Large intestine (tissue), 12 donors: ENCODE measurements at places on chromosomes 1 and 21. TPM values are rescaled to one million over a fixed set of nuclear protein-coding genes. Genes with fewer than 3 reads are reported as not detected.

Gene DOCK7
- 29.8 TPM for polyA plus RNA-seq

DNA sequence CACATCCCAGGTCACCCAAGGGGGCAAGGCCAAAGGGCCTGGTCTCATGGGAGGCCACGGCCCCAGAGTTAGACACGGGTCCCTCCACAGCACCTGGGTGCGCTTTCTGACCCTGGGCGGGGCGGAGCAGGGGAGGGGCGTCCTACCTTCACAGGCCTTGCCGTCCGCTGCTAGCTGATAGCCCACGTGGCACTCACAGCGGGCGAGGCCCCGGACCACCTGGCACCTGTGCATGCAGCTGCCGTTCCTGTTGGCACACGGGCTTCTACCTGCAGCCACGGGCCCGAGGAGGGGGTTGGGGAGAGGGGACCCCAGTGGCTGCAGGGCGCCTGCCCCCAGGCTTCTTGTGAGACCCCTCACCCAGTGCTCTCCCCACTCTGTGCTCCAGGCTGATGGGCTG lies 59.9 kb downstream of the ARHGEF16 start:
- DNase-seq = no peak

Gene CD1B
- polyA plus RNA-seq = not detected

Gene GPR61
- polyA plus RNA-seq = 0.93 TPM

- DNase-seq = no peak
These were observed 40.9 kb downstream of the ALPL start for GRCh38 chr1:21550097-21550496.

Gene PBX1
- polyA plus RNA-seq = 60.8 TPM

- no peak for DNase-seq
These were observed 27.2 kb downstream of the TENT5C start for GRCh38 chr1:117633068-117633345.

GRCh38 chr1:72100771-72101170 lies 181.6 kb downstream of the NEGR1 start:
- no peak for DNase-seq

- DNase-seq = no peak
These were observed 19.7 kb downstream of the AJAP1 start for GRCh38 chr1:4674117-4674516.

DNA sequence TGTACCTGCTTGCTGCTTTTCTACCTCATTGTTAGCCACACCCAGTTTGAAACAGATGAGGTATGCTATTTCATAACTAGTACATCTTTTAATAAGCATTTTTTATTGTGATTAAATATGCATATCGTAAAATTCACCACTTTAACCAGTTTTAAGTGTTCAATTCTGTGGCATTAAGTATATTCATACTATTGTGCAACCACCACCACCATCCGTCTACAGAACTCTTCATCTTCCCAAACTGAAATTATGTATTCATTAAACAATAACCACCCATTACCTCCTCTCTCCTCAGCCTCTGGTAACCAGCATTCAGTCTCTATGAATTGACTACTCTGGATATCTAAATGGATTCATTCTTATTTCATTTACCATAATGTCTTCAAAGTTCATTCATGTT lies 20.1 kb downstream of the DR1 start:
- DNase-seq = no peak

Gene RBP7
- polyA plus RNA-seq = 3.3 TPM

Gene YRDC
- 14.7 TPM for polyA plus RNA-seq

Gene CLDN8
- polyA plus RNA-seq = not detected

- DNase-seq = no peak
These were observed 6.1 kb downstream of the FABP3 start for GRCh38 chr1:31366796-31367195.

GRCh38 chr1:42783092-42783491 lies 1.7 kb upstream of the TMEM269 start:
- DNase-seq = no peak

Gene CFHR3
- polyA plus RNA-seq = 0.04 TPM

Gene GADD45A
- polyA plus RNA-seq = 48.9 TPM

DNA sequence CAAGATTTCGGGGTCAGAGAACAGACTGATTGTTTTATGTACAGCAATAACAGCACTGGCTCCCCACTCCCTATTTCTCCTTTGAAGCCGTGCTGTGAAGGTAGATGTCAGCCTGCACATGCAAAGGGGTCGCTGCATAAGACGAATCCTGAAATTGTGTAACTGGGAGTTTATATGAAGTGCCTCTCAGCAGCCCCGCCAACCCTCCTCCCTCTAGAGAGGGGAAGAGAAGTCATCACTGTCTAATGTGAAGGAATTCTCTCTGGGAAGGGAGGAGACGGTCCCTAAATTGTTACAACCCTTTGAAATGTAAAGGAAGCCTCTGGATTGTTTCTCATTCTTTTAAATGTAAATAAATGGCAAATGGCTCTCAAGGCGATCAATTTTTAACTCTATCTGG lies 545.3 kb downstream of the PLA2G4A start:
- DNase-seq = no peak

Gene SPRR3
- not detected for polyA plus RNA-seq

GRCh38 chr1:157367091-157367739 lies 185.1 kb downstream of the FCRL5 start:
- DNase-seq = peak; percentile 21
